ENCODE measurements at places on chromosomes 5 and 9.

- no peaks in the 10 kb centered on the region for H3K27me3 ChIP-seq
- peaks cover 23% of the 10 kb centered on the region for H3K4me1 ChIP-seq
- H3K4me3 ChIP-seq = no peak overlapping the region
- no peak for DNase-seq
Measured at GRCh38 chr9:97297889-97298288, 9.6 kb upstream of the CCDC180 start.

GRCh38 chr5:151384106-151384505 lies 36.7 kb upstream of the SLC36A2 start:
- H3K27me3 ChIP-seq = no peaks in the 10 kb centered on the region
- no peak for DNase-seq
- no peaks in the 10 kb centered on the region for H3K36me3 ChIP-seq
- H3K4me1 ChIP-seq = peaks cover 10% of the 10 kb centered on the region

GRCh38 chr5:73120222-73121118 lies at the start of gene TMEM171:
TMEM171 (plus strand) TSS chr5:73120575; CDS start chr5:73123374, 2,799 bp downstream.
- H3K27ac ChIP-seq = no peak within 1 kb of the TSS
- H3K27me3 ChIP-seq = peaks cover 84% of the 10 kb centered on the region
- peaks cover 6% of the 10 kb centered on the region for H3K4me1 ChIP-seq
- peak within 1 kb of the TSS; percentile 55 for H3K4me3 ChIP-seq

- no peak for DNase-seq
- no peaks in the 10 kb centered on the region for H3K4me1 ChIP-seq
- peaks cover 9% of the 10 kb centered on the region for H3K27me3 ChIP-seq
- no peak overlapping the region for H3K4me3 ChIP-seq
- H3K36me3 ChIP-seq = no peaks in the 10 kb centered on the region
Measured at GRCh38 chr5:1919750-1920149, 37.0 kb upstream of the IRX4 start.

DNA sequence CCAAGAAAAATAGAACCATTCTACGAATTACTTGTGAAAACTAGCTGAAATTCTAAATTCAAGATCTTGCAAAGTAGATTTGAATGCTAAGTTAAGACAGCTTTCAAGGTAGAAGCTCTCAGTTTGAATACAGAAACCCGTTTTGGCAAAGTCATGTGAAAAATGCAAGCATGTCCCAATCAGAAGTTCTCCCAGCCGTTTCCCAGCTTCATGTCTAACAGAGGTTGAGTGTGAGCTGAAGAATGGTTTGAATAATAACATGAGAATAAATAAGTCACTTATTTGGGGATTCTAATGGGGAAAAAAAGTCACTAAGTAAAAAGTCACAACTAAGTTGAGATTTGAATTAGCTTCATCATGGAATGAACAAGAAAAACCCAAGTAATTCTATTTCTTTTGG lies 152.5 kb upstream of the MAP3K1 start:
- H3K36me3 ChIP-seq = no peaks in the 10 kb centered on the region
- no peak for DNase-seq
- H3K27me3 ChIP-seq = peaks cover 17% of the 10 kb centered on the region

DNA sequence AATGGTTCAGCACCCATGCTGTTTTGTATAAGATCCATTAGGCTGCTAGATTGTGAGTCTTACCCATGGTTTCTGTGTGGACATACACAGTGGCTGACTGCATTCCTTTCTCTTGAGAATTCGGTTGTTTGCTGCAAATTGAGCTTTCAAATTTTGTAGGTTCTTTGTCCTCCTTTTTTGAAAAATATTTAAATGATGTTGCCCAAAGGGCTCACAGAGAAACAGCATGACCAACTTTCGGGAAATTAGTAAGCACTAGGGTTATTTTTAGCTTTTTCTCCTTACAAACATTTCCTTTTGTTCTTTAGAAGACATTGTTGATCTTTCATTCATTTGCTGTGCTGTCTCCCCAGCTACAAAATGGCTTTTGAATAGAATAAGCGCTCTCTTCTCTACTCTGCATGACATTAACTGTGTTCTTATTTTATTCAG lies 79.4 kb downstream of the NLN start:
- H3K27me3 ChIP-seq = no peaks in the 10 kb centered on the region
- H3K36me3 ChIP-seq = peaks cover 5% of the 10 kb centered on the region
- H3K4me1 ChIP-seq = no peaks in the 10 kb centered on the region
- no peak overlapping the region for H3K27ac ChIP-seq
- H3K4me3 ChIP-seq = no peak overlapping the region

DNA sequence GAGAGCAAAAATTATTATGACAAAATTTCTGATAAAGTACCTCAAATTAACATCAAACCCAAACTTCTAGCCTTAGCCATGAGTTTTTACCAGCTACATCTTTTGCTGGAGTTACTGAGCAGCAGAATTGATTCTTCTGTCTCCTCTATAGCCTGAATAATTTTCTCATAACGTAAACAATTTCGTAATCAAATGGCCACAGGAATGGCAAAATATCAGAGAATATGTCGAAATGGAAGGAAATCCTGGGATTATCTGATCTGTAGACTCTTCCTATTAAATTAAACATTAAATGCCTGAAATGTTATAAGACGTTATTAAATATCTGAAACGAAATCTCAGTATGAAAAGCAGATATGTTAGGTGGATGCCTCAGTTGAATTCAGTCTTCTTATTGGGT lies 41.1 kb downstream of the LURAP1L start:
- H3K4me1 ChIP-seq = peaks cover 66% of the 10 kb centered on the region
- no peak overlapping the region for H3K4me3 ChIP-seq
- peak overlapping the region; percentile 68 for H3K27ac ChIP-seq
- DNase-seq = no peak
- no peaks in the 10 kb centered on the region for H3K36me3 ChIP-seq
- H3K27me3 ChIP-seq = no peaks in the 10 kb centered on the region

DNA sequence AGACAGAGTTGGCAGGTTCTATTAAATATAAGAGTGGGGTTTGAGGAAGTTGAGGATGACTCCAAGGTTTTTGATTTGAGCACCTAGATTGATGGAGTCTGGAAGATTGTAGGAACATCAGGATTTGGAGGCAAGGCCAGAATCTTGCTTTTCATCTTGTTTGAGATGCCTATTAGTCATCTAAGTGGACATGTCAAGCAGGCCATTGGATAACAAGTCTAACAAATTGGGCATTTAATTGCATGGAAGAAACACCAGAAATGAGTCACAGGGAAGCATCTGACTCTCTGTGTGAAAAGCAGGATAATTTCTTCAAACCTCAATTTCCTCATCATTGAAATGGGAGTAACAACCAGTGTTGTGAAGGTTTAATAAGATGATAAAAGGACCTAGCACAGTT lies 53.3 kb upstream of the ARL15 start:
- H3K27ac ChIP-seq = no peak overlapping the region
- DNase-seq = no peak
- no peaks in the 10 kb centered on the region for H3K36me3 ChIP-seq
- no peaks in the 10 kb centered on the region for H3K27me3 ChIP-seq
- peaks cover 11% of the 10 kb centered on the region for H3K4me1 ChIP-seq
- no peak overlapping the region for H3K4me3 ChIP-seq

- no peaks in the 10 kb centered on the region for H3K36me3 ChIP-seq
- no peaks in the 10 kb centered on the region for H3K27me3 ChIP-seq
- no peak for DNase-seq
- H3K27ac ChIP-seq = no peak overlapping the region
- H3K4me1 ChIP-seq = no peaks in the 10 kb centered on the region
- H3K4me3 ChIP-seq = no peak overlapping the region
Measured at GRCh38 chr5:79924936-79925893, 65.8 kb downstream of the MTX3 start.

- no peak overlapping the region for H3K4me3 ChIP-seq
- H3K27ac ChIP-seq = no peak overlapping the region
- DNase-seq = no peak
- H3K4me1 ChIP-seq = no peaks in the 10 kb centered on the region
Measured at GRCh38 chr5:97553604-97554452, 370.8 kb upstream of the RIOK2 start.

- H3K4me3 ChIP-seq = peak overlapping the region; percentile 75
- no peaks in the 10 kb centered on the region for H3K36me3 ChIP-seq
- DNase-seq = peak; percentile 72
- H3K4me1 ChIP-seq = peaks cover 16% of the 10 kb centered on the region
- H3K27me3 ChIP-seq = no peaks in the 10 kb centered on the region
Measured at GRCh38 chr5:142024771-142025304, 12.0 kb upstream of the GNPDA1 start.

DNA sequence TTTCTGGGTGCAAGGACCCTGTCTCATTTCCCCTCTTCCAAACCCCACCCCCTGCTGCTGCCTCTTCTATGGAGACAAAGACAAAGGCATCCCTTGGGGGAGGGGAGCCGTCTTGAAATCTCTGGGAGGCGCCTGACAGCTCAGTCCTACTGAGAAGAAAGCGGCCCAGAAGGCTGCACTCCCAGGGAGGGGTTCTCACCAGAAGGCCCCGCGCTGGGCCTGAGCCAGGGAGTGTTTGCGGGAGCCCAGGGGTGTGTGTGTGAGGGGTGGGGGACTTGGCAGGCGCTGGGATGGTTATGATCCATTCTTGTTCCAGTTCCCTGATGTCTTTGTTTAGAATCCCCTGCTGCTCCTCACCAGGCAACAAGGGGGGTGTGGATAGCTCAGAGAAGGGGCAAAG lies 45.7 kb upstream of the ALDH1B1 start:
- H3K4me3 ChIP-seq = no peak overlapping the region
- H3K36me3 ChIP-seq = no peaks in the 10 kb centered on the region
- no peak overlapping the region for H3K27ac ChIP-seq
- DNase-seq = no peak
- H3K27me3 ChIP-seq = peaks cover 24% of the 10 kb centered on the region
- H3K4me1 ChIP-seq = peaks cover under 1% of the 10 kb centered on the region

DNA sequence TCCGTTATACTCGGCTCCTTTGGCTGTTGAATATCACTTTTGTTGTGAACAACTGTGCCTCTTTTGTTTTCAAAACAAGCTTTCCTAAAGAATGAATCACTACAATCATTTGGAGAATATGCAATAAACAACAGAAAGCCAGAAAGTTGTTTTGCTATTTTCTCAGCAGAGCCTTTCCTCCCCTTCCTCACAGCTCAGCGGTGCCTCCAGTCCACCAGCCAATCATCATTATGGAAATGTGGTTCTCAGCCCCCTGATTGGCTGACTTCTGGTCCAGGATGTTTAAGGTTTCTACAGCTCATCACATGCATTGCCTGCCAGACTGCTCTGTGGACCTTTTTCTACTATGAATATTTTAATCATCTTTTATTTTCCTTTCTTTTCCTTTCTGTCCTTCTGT lies 9.1 kb upstream of the ZNF608 start:
- no peak overlapping the region for H3K27ac ChIP-seq
- H3K4me3 ChIP-seq = no peak overlapping the region
- no peaks in the 10 kb centered on the region for H3K4me1 ChIP-seq
- no peaks in the 10 kb centered on the region for H3K27me3 ChIP-seq
- DNase-seq = peak; percentile 21

DNA sequence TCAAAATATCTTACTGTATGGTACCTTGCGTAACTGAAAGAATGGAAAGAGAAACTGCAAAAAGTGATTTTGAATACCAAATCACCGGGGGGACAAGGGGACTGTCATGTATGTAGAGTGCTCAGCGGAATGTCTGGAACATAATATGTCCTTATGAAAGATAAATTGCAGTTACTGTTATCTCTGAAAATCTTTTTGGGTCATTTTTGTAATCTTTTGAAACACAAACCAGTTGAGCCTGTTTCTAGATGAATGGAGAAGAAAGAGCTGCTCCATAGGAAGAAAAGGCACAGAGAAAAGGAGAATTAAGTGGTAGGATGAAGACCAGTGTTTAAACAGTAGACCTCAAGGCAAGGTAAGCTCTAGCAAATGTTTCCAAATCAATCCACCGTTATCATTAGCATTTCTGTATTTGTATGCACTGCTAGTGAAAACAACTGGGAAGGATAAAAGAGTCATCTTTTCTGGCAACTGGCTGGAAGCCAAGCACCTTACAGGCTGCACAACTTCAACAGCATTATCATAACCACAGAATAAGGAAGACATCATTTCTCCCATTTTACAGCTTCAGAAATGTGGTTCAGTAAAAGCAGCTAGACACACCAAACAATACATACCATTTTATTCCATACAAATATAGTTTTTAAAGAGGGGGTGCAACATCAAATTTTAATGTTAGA lies 158.5 kb downstream of the TRPM3 start:
- DNase-seq = no peak
- H3K36me3 ChIP-seq = no peaks in the 10 kb centered on the region
- H3K27ac ChIP-seq = no peak overlapping the region
- no peaks in the 10 kb centered on the region for H3K4me1 ChIP-seq

- DNase-seq = no peak
- no peaks in the 10 kb centered on the region for H3K36me3 ChIP-seq
- no peak overlapping the region for H3K4me3 ChIP-seq
- no peak overlapping the region for H3K27ac ChIP-seq
- no peaks in the 10 kb centered on the region for H3K27me3 ChIP-seq
Measured at GRCh38 chr9:18472435-18472834, 1.5 kb upstream of the ADAMTSL1 start.

DNA sequence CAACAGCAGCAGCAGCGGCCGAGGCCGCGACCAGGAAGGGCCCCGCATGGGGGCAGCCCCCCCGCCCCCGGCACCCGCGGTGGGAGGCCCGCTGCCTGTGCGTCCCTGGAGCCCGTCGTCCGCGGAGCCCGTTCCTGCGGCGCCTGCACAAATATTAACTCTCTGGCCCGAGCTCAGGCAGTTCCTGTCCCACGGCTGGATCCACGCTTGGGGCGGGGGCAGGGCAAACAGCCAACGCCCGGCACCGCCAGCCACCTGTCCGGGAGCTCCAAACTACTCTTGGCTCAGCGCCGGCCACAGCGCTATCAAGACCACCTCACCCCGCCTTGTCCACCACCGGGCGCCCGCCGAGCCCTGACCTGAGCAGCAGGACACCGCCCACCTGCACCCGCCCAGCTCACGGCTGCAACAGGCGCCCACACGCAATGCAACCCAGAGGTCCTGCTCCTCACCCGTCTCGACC lies at the start of gene LRRC26:
LRRC26 (minus strand) TSS at position 156 of the 463 bp plus-strand sequence; CDS start at position 48, 108 bp downstream.
- H3K4me1 ChIP-seq = peaks cover 9% of the 10 kb centered on the region
- DNase-seq = no peak
- H3K4me3 ChIP-seq = peak within 1 kb of the TSS; percentile 47
- H3K36me3 ChIP-seq = no peaks in the 10 kb centered on the region
- H3K27ac ChIP-seq = no peak within 1 kb of the TSS

DNA sequence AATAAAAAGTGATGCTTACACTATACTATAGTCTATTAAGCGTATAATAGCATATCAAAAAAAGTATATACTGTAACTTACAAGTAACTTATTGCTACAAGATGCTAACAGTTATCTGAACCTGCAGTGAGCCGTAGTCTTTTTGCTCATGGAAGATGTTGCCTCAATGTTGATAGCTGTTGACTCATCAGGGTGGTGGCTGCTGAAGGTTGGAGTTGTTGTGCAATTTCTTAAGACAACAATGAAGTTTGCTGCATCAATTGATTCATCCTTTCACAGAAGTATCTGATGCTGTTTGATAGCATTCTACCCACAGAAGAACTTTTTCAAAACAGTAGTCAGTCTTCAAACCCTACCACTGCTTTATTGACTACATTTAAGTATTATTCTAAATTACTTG lies 7.8 kb upstream of the C9orf40 start:
- no peaks in the 10 kb centered on the region for H3K36me3 ChIP-seq
- H3K27ac ChIP-seq = no peak overlapping the region
- DNase-seq = peak; percentile 6
- no peaks in the 10 kb centered on the region for H3K4me1 ChIP-seq

All from HepG2 (cell line).